ENCODE measurements at places on chromosomes 5 and 9. TPM values are rescaled to one million over a fixed set of nuclear protein-coding genes. Genes with fewer than 3 reads are reported as not detected.
A peak's percentile ranks its signal among the peaks of the same experiment; 100 is the strongest.

DNA sequence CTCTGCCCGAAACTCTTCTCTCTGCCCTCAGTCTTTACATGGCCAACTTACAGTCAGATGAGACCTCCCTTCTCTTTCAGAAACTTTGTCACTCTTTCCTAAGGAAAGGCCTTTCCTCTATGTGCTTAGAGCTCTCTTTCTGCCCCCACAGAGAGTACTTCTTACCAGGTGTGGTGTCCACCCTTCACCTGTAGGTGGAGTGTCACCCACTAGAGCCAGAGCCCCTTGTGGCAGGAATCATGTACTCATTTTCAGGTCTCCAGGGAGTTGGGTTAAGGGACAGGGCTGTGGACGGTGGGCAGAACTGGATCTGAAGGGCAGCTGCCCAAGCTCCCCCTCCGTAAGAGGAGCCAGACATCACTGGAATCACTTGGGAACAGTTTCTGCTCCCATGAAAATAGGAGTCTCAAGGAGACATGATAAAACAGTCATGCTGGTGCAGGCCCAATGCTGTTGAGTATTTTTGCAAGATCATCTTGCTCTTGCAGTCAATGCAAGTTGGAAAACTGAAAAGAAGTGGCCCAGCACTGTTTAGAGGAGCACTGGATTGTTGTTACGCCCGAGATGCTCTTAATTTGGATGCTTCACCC is 436.7 kb downstream of the ZSWIM6 start:
- ATAC-seq, result peak; percentile 55

GRCh38 chr5:69502767-69503488 is 10.3 kb downstream of the OCLN start:
- ATAC-seq, result peak; percentile 51

- no peak for ATAC-seq
These were observed 23.6 kb downstream of the SCAI start for GRCh38 chr9:125119643-125120286.

GRCh38 chr5:14406554-14406849 is 175.1 kb upstream of the OTULINL start:
- ATAC-seq, result no peak

GRCh38 chr5:6638236-6638635 is 5.0 kb downstream of the SRD5A1 start:
- peak; percentile 62 for ATAC-seq

- ATAC-seq, result no peak
These were observed 276.5 kb upstream of the TYRP1 start for GRCh38 chr9:12416716-12417115.

GFI1B gene
- not detected for total RNA-seq

DDX4 gene
- not detected for total RNA-seq

CDC37L1 gene
- 9.3 TPM for total RNA-seq

TTC23L gene
- not detected for total RNA-seq

Data from esophagus mucosa (tissue), 1 donor.